ENCODE measurements at places on chromosomes 1 and 21. TPM values are rescaled to one million over a fixed set of nuclear protein-coding genes. Genes with fewer than 3 reads are reported as not detected.

Gene MPZ
- 5.1 TPM for polyA plus RNA-seq

GRCh38 chr1:228795596-228795995 lies 60.3 kb downstream of the RHOU start:
- no peaks in the 10 kb centered on the region for H3K27me3 ChIP-seq
- no peak for DNase-seq
- no peak overlapping the region for H3K4me3 ChIP-seq
- H3K27ac ChIP-seq: no peak overlapping the region

DNA sequence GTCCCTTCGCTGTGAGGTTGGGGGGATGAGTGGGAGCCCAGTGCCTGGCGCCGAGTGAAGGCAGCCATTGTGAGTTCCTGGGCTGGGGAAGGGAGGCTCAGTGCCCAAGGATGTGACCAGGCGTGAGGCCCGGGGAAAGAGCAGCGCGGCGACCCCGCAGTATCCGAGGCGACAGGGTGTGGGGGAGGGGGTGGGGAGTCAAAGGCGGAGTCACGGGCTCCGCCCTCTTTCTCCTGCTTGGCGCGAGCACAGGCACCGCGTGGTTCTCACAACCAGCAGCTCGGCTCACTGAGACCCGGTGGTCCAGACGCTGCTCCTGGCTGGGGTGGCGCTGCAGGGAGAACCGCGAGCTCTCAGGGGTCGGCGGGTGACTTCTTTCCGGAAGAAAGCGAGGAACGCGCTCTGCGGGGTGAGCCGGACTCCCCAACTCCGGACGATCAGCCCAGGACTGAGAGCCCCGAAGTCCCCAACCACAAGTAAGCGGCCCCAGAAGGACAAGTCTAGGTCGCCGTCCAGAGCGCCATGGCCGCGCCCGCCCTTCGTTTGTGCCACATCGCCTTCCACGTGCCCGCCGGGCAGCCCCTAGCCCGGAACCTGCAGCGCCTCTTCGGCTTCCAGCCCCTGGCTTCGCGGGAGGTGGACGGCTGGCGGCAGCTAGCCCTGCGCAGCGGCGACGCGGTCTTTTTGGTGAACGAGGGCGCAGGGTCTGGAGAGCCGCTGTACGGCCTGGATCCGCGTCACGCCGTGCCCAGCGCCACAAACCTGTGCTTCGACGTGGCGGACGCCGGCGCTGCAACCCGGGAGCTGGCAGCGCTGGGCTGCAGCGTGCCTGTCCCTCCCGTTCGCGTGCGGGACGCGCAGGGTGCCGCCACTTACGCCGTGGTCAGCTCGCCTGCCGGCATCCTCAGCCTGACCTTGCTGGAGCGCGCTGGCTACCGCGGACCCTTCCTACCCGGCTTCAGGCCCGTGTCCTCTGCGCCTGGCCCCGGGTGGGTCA lies at the start of gene HPDL:
HPDL (plus strand) TSS at position 269 of the 997 bp plus-strand sequence; CDS start at position 523, 254 bp downstream.
- peak; percentile 85 for DNase-seq
- peaks cover 15% of the 10 kb centered on the region for H3K4me1 ChIP-seq
- H3K27me3 ChIP-seq: no peaks in the 10 kb centered on the region
- peak within 1 kb of the TSS; percentile 65 for H3K27ac ChIP-seq
- peaks cover 26% of the 10 kb centered on the region for H3K36me3 ChIP-seq

- no peaks in the 10 kb centered on the region for H3K27me3 ChIP-seq
- H3K36me3 ChIP-seq: no peaks in the 10 kb centered on the region
- no peaks in the 10 kb centered on the region for H3K4me1 ChIP-seq
- no peak overlapping the region for H3K27ac ChIP-seq
- no peak for DNase-seq
- H3K4me3 ChIP-seq: no peak overlapping the region
Observed at GRCh38 chr1:185520188-185520920, 203.3 kb upstream of the IVNS1ABP start.

All from H1 (cell line).